ENCODE measurements at places on chromosomes 1 and 21. TPM values are rescaled to one million over a fixed set of nuclear protein-coding genes. Genes with fewer than 3 reads are reported as not detected.

ALX3 gene
- not detected for total RNA-seq

TFAP2E gene
- total RNA-seq: 0.65 TPM

OR10Z1 gene
- not detected for total RNA-seq

OPTC gene
- not detected for total RNA-seq

PLXNA2 gene
- 10.6 TPM for total RNA-seq

LEFTY1 gene
- total RNA-seq: not detected

TMEM81 gene
- 1.3 TPM for total RNA-seq

WNT3A gene
- not detected for total RNA-seq

HSPG2 gene
- 251 TPM for total RNA-seq

SLAMF1 gene
- total RNA-seq: not detected

KCNE1 gene
- 0.65 TPM for total RNA-seq

KIF26B gene
- total RNA-seq: 0.78 TPM

TMEM50B gene
- 43.4 TPM for total RNA-seq

SYPL2 gene
- total RNA-seq: 0.22 TPM

Data from articular chondrocyte of knee joint (primary cell).